ENCODE measurements at places on chromosomes 1 and 21.

GRCh38 chr1:201370500-201370899 is 7.0 kb downstream of the TNNT2 start:
- DNase-seq: no peak

- DNase-seq: no peak
These were observed 2.7 kb upstream of the KCNJ9 start for GRCh38 chr1:160078512-160079195.

DNA sequence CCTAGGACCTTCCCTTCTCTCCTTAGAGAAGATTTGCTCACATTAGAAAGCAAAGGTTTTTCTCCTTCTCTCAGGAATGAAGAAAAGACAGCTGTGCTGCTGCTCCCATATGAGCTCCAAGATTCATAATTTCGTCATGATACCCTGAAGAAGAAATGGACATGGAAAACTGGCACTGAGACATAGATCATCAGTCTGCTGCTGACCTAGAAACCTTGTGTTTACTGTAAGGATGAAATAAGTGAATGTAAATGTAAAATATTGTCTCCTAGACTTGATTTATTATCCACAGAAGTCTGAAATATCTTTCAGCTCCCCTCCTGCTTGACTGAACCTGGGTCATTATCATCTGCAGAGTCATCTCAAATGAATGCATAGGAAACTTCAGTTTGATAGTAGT is 77.9 kb downstream of the ZC3H11B start:
- no peak for DNase-seq

DNA sequence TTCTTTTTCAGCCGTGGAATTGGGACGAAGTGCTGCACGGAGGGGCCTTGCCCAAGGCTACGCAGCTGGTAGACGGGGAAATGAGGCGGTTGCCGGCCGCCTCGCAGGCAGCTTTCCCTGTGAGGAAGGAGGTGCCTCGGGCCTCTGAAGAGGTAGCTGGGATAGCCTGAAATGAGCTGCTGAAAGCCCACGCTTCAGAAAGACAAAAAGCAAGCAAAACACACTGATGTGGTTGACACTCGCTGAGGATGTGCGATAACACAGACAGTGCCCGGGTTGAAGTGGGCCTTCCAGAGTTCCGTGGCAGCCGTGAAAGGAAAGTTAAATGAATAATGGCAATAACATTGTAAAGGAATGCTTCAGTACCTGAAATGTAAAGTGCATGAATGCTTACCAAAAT is 47.2 kb downstream of the S1PR1 start:
- no peak for DNase-seq

- DNase-seq: no peak
These were observed 1510.9 kb downstream of the KCNT2 start for GRCh38 chr1:195097316-195097715.

- no peak for DNase-seq
These were observed 18.5 kb downstream of the NCF2 start for GRCh38 chr1:183571678-183572268.

DNA sequence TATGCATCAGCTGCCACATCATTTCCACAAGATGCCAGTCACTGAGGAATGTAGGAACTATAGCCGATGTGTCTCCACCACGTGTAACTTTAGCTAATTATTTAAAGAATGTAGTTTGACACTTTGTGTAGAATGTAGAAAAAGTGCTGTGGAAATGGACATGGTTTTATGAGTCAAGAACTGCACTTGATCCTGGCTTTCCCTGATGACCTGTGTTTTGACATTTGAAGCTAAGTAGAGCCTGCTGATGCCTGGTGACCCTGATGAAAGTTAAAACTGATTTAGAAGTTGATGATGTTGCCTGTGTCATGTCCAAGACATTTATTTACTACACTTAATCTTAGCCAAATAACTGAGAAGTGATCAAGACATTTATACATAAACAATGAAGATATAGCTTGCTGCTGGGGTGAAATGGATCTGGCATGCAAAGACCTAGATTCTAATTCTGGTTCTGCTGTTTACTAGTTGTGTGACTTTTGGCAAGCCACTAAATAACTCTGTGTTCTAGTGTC is 4.4 kb upstream of the OSBPL9 start:
- no peak for DNase-seq

- DNase-seq: no peak
These were observed 33.6 kb downstream of the ACOT11 start for GRCh38 chr1:54581621-54582035.

DNA sequence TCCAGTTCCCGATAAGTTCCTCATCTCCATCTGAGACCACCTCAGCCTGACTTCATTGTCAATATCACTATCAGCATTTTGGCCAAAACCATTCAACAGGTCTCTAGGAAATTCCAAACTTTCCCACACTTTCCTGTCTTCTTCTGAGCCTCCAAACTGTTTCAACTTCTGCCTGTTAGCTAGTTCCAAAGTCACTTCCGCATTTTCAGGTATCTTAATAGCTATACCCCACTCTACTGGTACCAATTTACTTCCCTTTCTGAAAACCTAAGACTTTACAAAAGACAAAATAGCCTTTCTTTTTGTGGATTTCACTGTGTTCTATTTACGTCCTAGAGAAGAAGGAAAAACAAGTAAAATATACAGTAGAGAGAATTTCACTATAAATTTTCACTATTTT is 147.0 kb upstream of the FMN2 start:
- DNase-seq: no peak

DNA sequence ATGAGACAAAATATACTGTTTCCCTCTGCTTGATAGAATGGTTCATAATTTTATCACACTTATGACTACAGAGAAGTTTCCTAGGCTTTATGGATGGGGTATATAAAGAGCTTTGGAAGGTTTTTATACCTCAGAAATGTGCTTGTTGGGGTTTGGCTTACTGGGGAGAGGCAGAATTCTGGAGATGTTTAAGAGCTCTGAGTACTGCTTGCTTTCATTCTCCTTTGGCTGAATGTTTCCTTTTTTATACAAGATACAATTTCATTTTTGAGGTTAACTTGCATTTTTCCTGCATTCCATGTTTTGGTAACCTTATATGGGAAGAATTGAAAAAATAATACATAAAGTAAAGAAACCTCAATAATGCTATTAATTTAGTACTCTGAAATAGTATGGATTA is 157.7 kb upstream of the COL11A1 start:
- DNase-seq: no peak

DNA sequence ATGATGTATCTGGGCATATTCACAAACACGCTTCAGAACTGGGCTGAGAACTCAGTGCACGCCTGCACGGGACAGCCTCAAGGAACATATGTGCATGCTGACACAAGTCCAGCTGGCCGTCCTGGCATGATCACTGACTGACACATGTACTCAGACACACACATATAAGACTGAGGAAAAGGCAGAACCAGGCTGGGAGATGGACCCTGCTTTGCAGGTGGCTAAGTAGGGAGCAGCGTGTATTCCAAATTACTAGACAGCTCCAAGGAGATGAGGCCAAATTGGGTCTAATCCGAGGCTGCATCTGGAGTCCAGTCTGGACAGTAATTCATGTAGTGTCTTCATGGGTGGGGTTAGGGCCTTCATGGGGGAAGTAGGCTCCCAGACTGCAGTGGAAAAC is 41.4 kb upstream of the GJB5 start:
- DNase-seq: no peak

GRCh38 chr1:121458291-121459048 is 273.7 kb downstream of the SRGAP2C start:
- DNase-seq: no peak

GRCh38 chr1:20578721-20579395 is 10.0 kb upstream of the CDA start:
- DNase-seq: no peak

- no peak for DNase-seq
These were observed 10.6 kb downstream of the PGM1 start for GRCh38 chr1:63603810-63604209.

GRCh38 chr1:63674238-63674864 is 81.1 kb downstream of the PGM1 start:
- no peak for DNase-seq

- no peak for DNase-seq
These were observed 12.8 kb upstream of the PRDM2 start for GRCh38 chr1:13687151-13687715.

- DNase-seq: no peak
These were observed 95.0 kb upstream of the VAV3 start for GRCh38 chr1:108059945-108060344.

DNA sequence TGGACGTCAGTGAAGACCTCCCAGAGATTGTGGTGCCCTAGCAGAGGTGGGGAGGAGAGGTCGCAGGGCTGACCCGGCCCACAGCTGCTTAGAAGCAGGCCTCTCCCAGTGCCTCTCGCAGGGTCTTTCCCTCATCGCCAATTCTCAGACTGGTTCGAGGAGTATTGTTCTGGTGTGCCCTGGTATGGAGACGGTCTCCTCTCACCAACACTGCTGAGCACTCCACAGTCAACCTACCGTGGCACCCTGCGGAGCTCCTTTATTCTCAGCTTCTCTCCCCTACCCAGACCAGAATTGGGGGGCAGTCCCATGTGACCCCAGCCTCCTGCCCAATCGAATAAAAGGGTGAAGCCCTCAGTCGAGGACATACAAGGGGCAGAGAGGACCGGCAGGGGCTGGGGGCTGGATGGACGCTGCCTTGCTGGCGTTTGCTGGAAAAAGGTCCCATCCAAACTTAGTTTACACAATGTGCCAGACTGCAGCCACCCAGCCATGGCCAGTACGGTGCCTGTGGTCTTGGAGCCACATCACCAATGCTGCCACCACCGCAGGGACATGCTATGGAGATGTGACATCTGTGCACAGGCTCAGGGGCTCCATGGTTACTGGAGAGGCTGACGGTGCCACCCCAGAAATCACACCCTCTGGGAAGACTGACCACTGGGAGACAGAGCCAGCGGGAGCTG is 80.8 kb downstream of the STUM start:
- no peak for DNase-seq

DNA sequence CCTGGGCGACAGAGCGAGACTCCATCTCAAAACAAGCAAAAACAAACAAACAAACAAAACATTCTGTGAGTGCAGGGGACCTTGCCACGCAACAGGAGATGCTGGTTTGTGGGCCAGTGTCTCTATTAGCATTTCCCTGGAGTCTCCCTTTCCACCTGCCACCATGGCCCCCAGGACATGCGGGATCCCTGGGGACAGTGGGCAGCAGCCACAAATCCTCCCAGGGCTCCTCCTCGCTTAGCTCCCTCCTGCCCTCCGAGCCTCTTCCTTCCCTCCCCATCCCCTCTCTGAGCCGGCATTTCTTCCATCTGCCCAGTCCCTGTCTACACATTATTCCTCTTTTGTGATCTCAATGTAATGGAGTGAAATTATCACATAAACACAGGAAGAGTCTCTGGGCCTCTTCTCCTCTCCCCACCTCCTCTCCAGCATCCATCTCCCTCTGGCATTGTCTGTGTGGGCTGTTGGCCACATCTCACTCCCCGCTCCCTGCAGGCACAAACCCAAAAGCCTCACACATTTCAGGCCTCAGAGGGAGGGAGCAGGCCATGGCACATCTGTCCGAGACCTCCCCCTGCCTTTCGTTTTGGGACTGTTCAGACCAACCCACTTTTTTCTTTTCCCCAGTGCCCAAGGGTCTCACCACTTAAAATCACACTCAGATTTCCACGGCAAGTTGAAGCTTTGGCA is 144.3 kb downstream of the MIS18A start:
- DNase-seq: no peak

DNA sequence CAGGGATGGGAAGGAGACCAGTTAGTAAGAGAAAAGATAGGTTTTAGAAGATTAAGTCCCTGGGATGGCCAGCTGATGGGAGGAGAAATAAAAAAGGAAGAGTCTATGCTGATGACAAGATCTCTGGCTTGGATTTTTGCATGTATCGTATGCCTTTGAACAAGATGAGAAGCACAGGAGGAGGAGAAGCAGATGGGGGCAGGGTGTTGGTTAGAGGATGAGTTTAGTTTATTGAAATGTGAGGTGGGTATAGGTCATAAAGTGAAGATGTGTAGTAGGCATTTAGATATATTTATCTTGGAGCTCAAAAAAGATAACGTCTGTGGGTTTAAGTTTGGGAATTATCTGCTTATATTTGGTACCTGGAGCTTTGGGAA is 1.4 kb downstream of the TIPRL start:
- no peak for DNase-seq

- DNase-seq: no peak
These were observed 104.5 kb downstream of the ZP4 start for GRCh38 chr1:237786066-237786719.

DNA sequence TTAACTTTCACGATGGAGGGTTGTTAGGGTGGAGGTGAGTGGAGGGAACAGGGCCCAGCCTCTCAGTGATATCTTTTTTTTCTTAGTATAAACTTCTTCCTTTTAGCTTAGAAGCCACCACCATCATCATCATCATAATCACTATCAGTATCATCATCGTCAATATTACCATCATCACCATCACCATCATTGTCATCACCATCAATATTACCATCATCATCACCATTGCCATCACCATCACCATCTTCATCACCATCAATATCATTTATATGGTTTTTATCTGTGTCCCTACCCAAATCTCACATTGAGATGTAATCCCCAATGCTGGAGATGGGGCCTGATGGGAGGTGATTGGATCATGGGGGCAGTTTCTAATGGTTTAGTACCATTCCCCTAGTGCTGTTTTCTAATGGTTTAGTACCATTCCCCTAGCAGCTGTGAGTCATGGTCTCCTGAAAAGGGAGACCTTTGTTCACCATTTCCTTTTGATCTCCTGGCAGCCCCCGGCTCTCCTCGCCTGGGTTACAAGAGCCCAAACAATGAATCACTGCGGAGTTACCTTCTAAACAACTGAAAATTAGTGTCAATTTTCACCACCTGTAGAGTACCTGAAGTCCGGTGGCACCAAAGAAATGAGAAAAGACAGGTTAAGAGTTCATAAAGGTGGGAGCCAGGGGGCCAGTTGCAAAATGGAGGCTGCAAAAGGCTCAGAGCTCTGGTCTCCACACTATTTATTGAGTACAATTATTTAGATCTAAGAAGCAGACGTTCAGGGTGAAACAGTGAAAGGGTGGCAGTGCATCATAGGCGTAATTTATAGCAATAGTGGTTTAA is 3.1 kb upstream of the PLA2G2E start:
- DNase-seq: no peak

DNA sequence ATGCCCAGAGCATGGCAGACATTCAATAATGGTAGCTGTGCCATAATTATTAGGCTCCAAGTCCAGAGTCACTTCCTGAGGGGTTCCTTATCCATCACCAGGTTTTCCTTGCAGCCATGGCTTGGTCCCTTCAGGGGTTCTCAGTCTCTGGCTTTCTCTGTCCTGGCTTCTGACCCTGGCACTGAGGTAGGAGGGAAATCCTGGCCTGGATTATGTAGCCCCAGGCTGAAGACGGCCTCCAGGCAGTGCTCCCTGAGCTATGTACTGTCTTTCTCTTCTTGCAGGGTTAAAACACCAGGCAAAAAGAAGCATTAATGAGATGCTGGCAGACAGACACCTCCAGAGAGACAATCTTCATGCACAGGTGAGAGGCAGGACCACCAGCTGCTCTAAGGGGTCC is 9.5 kb upstream of the PADI3 start:
- DNase-seq: peak; percentile 54

- no peak for DNase-seq
These were observed 166.2 kb upstream of the PLXNA2 start for GRCh38 chr1:208410409-208410808.

- DNase-seq: no peak
These were observed 6.8 kb downstream of the STPG1 start for GRCh38 chr1:24406788-24407187.

All from SW 1271 (cell line).